ENCODE measurements at places on chromosomes 16 and 17.
A peak's percentile ranks its signal among the peaks of the same experiment; 100 is the strongest.

DNA sequence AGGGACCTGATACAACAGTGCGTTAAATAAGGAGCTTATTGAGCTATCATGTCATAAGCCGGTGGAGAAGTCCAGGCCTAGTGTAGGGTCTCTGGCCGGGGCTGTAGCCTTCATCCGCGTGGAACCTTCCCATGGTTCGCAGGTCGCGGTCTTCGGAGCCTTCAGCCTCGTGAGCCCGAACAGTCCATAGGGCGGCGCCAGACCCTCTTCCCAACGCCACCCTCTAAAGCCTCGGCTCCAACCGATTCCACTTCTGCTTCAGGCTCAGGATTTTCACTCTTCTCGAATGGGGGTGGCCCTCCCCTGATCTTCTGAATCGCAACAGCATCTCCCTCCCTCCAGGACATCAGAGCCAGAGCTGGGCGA is 10.3 kb upstream of the BRCA1 start:
- no peak for DNase-seq

DNA sequence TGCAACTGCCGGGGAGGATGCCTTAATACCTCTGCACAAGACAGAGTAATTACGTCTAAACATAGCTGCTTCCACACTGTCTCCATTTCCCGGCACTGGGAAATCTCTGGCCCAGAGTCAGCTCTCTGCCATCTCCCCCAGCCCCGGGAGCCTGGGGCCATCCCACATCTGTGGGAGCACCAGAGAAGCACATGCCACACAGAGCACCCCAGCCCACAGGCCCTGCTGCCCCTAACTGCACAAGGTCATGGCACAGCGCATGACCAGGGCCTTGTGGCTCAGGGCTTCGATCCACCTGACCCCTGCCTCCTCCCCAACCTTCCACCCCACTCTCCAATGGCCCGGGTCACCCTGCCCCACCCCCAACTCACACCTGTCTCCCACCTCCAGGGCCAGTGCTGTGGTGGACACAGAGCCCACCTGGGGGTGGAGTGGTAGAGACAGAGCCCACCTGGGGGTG is 36.6 kb upstream of the RBFOX3 start:
- DNase-seq = no peak

DNA sequence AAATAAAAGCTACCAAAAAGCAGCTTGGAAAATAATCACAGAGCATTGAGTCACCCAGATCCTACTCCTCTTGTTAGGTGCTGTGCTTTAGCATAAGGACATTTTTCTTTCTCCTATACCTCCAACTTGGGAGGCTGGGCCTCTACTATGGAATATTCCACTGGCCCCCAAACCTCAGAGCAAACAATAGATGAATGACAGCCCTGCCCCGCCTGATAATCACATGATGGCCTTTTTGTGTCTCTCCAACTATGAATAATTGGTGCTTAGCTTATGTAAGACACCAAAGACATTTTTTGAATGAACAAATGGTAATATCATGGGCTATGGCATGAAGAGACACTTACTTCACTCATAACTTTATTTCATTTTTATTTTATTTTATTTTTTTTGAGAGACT is 250.2 kb downstream of the GRIN2A start:
- DNase-seq = no peak

DNA sequence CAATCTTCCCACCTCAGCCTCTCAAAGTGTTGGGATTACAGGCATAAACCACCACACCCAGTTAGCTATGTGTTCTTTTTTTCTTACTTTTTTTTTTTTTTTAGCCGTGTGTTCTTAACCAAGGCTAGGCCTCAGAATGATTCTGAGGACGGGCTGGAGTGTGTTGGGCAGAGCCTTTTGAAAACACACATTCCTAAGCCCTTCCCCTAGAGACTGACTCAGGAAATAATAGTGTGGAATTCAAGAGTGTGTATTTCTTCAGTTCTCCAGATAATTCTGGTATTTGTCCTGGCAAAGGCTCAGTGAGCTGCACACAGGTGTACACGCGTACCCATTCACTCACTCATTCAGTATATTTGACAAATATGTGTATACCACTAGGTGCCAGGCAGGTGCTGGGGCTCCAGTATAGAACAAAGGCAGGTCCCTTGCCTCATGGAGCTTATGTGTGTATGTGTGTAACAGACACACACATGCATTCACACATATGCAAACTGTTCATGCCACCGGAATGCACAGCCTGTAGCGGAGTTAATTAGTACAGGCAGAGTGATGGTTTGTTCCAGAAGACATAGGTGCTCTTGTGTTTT is 19.4 kb upstream of the NFATC3 start:
- no peak for DNase-seq

DNA sequence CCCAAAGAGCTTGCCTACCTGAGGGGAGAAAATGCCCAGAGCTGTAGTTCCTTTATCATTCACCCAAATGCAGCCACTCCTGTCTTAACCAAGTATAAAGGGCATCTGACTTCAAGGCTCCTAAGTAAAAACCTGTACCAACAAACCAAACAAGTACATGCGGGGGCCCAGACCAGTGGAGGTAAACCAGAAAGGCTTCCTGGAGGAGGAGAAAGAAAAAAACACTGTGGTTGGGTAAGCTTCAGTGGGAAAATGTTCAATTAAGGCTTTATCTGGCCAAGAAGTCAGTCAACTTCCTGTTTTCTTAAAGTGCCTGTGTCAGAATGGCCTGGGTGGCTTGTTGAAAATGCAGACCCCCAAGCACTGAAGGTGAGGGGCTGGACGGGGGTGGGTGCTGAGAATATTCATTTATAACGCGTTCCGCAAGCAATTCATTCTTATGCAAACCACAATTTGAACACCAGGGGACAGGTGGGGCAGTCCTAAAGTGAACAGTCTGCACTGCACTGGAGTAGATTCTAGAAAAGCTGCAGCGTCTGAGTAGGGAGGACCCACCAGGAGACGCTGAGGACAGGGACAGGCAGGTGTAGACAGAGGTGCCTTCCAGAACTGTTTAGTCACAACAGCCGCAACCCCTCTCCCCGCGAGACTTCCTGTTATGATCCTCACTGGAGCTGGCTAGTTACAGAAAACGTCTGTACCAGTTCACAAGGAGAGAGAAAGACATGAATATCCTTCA is 467.1 kb downstream of the SOX9 start:
- no peak for DNase-seq

GRCh38 chr17:2682176-2682938 is 29.2 kb downstream of the CLUH start:
- DNase-seq = no peak

DNA sequence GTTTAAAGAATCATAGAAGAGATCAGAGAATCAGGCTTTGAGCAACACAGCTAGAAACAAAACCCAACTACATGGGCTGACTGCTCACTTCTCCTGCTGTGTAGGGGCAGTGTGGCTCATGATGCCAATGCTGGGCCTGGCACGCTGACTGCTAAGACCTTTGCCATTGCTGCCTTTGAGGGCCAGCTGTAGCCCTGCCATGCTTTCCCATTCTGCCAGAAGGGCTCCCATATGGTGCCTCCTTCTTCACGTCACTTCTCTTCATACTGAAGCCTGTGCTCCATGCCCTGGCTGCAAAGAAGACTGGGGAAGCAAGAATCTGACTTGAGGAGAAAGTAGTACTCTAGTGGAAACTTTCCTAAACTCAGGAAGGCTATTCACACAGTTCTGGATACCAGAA is 232.9 kb downstream of the UTP18 start:
- DNase-seq = no peak

DNA sequence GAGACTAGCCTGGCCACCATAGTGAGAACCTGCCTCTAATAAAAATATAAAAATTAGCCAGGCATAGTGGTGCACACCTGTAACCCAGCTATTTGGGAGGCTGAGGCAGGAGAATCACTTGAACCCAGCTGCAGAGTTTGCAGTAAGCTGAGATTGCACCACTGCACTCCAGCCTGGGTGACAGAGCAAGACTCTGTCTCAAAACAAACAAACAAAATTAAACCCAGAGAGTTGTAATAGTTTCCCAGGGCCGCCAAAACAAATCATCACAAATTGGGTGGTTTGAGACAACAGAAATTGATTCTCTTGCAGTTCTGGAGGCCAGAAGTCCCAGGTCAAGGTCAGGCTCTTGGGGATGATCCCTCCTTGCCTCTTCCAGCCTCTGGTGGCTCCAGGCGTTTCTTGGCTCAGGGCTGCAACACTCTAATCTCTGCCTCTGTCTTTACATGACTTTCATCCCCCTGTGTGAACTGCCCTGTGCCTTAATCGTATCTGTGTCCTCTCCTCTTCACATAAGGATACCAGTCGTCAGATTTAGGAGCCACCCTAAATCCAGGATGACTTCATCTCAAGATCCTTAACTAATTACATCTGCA is 100.3 kb upstream of the NOL11 start:
- no peak for DNase-seq

DNA sequence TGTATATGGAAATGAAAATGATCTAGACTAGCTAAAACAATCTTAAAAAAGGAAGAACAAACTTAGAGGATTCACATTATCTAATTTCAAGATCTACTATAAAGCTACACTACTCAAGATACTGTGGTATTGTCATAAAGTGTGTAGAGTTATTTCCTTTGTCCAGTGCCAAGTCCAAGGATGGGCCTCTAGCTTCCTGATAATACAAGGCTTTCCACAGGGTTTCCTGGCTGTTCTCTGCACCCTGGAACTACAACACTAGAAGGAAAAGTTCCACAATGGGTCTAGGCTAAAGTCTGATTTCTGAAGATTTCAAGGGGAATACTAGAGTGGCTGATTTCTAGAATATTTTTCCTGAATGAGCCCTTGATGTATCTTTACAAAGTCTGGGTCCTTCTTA is 34.2 kb downstream of the TBC1D3B start:
- no peak for DNase-seq

DNA sequence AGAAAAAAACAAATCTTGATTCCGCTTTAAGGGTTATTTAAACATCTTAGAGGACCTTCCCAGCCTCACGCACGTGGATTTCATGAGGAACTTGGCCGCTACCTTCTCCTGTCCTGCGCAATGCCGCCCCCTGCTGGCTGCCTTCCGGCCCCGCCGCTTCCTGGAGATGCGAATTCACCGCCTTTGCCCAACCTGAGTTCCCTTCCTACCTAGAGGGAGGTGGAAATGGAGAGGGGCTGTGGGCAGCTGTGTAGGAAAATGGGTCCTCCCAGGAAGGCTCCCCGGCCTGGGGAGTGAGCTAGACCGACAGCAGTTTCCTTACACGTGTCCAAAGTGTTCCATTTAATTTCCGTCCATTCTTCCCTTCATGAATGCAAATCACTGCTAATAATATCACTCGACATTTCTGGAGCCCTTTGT is 1.0 kb upstream of the ABCC12 start:
- peak; percentile 80 for DNase-seq

GRCh38 chr16:52718046-52718445 is 171.1 kb upstream of the TOX3 start:
- no peak for DNase-seq

- DNase-seq = no peak
These were observed 11.3 kb upstream of the PECAM1 start for GRCh38 chr17:64401941-64402340.

DNA sequence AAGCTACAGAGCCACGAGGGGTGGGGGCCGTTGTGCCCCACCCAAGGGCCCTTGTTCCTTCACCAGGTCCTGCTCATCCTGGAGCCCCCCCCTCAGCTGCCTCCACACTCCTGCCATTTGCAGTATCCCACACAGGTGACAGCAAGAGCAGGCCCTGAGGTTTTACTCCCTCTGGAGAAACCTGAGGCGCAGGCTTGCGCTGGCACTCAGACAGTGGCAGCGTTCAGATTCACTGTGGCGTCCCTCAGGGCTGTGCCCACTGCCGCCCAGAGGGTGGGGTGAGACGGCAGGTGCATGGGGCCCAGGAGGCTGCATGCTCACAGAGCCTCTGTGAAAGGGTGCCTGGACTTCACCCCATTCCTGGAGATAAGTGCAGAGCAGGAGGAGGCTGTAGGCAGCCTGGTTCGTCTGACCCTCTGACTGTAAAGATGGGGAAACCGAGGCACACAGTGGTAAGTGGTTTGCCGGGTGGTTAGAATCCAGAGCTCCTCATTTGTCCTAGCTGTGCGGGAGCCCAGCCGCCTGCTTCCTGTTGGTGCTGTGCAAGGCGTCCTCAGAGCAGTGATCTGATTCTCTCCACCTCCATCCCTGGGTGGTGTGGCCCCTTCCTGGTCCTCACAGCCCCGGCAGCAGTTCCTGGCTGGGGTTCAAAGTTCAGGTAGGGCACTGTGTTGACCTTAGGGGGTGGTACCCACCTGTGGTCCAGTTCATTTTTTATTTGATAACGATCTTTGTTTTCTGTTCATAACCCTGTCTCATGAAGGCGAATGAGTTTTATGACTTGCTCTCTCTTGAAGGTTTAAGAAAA is 1.6 kb downstream of the SPIRE2 start:
- DNase-seq = no peak

DNA sequence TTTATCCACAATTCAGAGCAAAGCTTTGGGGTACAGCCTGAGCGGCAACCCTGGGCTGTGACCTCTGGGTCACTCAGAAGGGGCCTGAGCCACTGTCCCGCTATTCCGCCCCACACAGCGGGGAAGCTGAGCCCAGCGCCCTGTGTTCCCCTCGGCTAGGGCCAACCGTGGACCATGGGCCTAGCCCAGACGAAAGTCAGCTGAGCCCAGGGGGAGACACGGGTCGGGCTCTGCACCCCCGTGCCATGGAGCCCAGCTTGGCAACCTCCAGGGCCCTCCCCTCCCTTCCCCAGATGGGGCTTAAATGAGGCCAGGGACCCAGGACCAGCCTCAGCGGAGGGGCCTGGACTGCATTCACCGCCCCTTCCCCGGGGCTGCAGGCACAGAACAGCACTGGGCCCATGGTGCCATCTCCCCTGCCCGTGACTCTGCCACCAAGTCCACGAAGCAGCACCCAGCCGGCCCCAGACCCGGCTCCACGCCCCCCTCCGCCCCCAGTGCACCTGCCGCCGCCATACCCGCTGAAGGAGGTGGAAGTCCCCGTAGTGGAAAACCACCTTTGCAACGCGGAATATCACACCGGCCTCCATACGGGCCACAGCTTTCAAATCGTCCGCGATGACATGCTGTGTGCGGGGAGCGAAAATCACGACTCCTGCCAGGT is 1.8 kb downstream of the TPSD1 start:
- DNase-seq = no peak

DNA sequence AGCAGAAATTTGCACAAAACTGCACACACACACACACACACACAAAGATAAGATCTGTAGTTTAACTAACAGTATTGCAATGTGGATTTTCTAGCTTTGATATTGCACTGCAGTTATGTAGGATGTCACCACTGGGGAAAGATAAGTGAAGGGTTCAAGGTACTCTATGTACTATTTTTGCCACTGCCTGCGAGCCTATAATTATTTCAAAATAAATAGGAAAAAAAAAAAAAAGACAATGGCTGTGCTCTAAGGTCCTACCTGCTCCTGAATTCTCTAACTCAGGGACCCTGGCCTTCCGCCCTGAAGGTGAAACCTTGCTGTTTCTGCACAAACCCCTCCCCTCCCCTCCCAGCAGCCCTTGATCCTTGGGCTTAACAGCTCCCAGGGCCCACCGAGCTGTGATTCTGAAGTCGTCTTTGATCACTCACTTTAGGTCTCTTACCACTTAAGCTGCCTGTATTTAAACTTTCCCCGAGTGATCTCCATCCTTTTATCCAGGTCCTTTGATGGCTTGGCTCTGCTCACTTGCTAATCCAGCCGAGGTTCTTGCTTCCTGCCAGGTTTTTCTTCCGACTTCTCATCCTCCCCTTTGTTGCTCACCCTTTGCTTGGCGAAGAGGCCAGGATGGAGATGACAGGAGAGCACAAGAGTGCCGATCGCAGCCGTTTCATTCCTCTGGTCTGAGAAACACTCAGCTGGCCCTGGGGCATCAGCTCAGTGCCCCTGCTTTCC is 37.7 kb downstream of the TMEM114 start:
- DNase-seq = peak; percentile 39
